ENCODE measurements at places on chromosomes 2 and 18.

- no peak for DNase-seq
Measured at GRCh38 chr2:236632295-236633218, 62.9 kb downstream of the ACKR3 start.

DNA sequence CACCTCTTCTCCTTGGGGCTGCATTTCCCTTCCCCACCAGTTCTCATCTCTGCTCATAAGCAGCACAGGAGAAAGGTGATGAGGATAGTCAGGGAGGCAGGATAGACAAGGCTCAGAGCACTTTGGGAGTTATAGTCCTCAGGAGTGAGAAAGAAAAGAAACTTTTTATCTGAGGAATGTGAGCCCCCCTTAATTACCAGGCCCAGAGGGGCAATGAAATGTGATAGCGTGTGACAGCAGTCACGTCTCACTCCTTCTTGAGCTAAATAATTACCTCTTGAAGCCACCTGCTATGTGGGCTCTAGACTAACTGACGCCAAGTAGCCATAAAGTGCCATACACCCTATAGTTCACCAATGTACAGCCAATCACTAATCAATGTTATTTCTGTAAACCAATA is 105.8 kb downstream of the SPP2 start:
- no peak for DNase-seq

DNA sequence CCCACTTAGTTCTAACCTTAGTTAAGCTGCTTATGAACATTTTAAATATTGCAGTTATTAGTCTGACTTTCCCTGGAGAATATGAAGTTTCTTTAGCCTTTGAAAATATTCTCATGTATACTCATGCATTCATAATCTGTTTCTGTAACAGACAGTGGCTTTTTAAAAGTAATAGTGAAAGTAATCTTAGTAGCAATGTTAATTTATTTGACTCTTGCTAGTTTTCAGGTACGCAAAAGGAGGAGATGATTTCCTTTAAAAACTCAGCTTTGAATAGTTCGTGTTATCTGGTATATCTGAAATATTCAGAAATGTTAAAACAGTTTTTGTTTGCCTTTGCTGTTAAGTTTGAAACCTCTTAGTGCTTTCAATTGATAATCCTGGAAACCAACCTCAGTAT is 3.8 kb downstream of the ANKRD12 start:
- DNase-seq: no peak

DNA sequence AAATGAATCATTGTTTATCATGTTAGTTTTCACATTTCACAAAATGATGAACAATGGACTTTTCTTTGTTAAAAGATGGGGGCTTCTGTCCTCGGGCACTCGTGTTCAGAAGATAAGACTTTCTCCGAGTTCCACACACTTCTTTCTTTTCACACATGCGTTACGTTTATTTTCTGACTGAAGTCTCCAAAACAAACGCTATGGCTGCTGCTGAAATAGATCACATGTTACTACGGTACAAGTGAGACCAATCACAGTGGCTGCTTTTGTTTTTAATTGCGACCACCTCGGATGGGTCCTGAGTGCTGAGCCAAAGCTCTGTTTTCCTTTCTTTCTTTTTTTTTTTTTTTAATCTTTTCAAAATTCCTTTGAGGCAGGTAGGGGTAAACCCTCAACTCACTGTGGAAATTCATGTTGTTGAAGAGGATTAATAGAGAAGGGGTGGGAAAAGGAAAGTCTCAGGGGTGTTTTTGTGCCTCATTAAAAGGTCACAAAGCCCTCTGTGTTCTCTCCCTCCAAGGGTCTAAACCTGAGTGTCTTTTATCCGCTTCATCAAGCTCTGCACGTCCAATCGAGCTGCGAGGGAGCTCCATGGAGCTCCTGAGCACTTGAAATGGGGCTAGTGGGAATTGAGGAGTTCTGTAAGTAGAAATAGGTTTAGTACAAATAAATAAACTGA is 48.2 kb downstream of the ARL4C start:
- DNase-seq: no peak

GRCh38 chr2:72077702-72078169 is 69.9 kb downstream of the CYP26B1 start:
- DNase-seq: no peak

DNA sequence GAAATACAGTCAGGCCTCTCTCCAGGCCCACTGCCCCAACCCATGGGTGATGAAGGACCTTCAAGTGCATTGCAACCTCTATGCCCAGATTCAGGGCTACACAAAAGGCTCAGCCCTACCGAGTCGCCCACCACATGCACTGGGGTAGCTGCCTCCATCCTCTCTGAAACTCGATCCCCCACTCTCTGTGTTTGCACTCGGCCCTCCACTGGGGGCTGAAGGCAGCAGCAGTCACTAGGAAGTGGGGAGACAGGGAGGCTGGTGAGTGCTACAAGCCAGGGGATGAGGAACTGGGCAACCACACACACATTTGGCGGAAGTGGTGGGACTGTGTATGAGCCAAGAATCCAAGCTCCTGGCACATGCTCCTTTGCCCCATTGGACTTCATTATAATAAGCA is 94.6 kb downstream of the CERS6 start:
- no peak for DNase-seq

DNA sequence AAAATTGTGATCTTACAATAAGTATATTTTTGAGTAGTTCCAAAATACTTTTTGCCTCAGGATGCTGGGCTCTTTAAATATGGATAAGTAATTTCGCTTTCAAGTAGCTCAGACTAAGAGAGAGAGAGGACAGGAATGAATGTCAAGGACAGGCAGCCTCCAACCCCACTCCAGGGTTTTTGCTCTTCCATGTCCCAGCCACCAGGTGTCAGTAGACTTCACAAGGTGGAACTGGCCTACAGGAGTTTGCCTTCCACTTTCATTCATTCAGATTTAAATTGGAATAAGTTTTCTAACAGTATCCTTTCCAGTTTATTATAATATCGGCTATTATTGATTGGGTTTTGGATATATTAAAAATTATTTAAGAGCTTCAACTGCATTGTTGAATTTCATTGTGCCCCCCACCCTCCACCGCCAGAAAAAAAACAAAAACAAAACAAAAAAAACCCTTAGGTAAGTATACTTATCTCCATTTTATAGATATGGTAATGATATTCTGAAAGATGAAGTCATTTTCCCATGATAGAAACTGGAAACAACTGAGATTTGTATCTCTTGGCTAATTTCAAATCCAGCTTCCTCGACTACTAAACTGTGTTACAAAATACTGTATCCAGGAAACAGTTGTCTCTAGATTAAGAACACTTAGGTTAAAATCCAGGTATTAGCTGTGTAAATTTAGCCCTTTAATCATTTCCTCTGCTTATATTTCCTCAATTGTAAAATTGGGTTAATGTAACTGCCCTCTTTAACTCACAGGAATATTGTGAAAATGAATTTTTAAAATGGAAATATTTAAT is 793.1 kb downstream of the ERBB4 start:
- peak; percentile 47 for DNase-seq

DNA sequence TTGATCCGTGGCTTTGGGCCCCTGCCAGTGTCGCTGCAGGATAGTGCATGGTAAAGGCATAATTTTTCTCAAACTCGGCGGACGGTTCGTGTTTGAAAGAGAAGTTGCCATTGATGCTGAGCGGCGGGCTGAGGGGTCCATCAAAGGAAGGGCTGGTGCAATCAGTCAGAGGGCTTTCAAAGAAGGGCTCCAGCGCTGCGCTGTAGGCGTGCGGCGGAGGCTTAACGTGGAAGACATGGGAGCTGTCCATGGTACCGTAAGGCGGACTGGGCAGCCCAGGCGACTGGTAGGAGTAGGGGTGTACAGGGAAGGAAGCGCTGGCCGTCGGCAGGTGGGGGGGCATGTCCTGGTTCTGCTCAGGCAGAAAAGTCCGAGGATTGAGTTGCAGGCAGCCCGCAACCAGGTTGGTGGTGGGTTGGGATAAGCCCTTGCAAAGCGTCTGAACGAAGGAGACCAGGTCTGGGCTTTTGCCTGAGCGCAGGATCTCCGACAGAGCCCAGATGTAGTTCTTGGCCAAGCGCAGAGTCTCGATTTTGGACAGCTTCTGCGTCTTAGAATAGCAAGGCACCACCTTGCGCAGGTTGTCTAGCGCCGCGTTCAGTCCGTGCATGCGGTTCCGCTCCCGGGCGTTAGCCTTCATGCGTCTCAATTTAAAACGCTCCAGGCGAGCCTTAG is 2.3 kb downstream of the NEUROD1 start:
- DNase-seq: peak; percentile 87

DNA sequence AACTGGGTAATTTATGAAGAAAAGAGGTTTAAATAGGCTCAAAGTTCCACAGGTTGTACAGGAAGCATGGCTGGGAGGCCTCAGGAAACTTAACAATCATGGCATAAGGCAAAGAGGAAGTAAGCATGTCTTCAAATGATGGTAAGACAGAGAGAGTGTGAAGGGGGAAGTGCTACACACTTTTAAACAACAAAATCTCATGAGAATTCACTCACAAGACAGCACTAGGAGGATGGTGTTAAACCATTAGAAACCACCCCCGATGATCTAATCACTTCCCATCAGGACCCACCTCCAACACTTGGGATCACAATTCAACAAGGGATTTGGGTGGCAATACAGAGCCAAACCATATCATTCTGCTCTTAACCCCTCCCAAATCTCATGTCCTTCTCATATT is 34.9 kb downstream of the CFAP210 start:
- no peak for DNase-seq

- no peak for DNase-seq
Measured at GRCh38 chr2:23533338-23533695, 148.3 kb downstream of the KLHL29 start.

GRCh38 chr2:191675807-191676721 is 1.9 kb upstream of the NABP1 start:
- DNase-seq: peak; percentile 85

DNA sequence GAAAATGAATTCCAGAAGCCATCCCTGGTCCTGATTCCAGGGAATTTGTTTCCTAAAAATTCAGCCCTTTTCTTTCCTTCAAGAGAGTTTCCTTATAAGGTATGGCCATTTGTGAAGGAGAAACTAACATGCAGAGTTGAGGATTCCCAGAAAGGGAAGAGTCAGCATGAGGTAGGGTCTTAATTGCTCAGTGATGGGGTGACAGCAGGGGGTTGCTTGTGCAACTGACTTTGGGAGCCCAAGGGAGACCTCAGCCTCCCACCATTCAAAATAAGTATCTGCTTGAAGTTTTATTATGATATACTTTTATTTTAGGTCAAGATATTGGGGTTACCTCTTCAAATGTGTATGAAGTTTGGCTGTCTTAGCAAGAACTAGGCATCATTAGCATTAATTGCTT is 74.9 kb upstream of the CELF4 start:
- no peak for DNase-seq

DNA sequence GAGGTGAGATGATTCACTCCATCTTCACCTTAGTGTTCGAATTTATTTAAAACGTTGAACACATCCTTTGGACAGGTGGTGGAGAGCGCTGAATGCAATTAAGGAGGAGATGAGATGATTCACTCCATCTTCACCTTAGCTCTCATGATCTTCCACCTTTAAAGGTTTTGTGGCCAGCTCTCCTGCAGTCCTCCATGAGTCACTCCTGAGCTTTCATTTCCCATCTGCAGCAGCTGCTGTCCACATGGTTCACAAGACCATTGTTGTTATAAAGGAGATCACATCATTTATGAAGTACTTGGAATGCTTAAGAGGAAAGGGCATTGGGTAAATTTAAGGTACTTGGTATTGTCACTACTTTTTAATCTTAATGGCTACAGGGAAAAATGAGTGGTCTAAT is 298.5 kb downstream of the PAX3 start:
- no peak for DNase-seq

GRCh38 chr2:148702475-148702874 is 57.9 kb downstream of the EPC2 start:
- DNase-seq: no peak

DNA sequence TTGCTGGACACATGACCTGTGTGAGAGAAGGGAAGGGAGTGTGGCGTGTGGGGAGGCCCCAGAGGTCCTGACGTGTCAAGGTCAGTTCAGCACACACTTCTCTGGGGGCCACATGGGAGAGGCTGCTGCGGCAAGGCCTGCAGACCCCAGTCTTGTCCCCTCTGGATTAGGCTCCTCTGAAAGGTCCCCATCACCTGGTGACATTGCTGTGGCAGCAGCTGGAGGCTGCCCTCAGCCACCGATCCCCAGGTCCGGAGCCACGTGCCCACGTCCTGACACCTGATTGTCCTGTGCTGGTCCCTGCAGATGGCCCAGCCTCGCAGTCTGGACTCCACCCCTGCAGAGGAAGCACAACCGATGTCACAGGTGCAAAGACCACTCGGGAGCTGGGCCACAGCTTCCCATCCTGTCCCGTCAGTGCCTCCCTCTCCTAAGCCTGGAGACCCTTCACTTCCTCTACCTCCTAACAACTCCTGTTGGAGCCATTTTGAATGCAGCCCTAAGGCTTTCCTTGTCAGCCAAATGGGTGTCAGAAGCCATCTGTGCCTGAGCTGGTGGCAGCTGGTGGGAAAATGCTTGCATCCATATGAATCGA is 12.7 kb downstream of the TMEM177 start:
- DNase-seq: no peak

DNA sequence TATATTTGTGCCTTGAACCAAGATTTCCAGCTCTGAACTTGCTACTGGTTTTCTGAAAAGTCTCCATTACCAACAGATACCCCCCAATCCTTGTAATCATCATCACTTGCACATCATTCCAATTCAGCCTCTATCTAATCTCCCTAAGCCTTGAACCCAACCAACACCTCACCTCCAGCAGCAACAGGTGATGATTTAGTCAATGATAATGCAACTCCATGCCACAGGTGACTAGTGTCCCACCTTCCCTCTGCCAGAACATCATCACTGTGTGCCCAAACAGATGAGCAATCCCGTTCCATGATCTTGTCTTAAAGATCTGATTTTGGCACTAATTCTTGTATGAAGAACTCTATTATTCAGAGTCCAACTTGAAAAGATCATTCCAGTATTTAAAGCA is 67.5 kb downstream of the TIMM21 start:
- no peak for DNase-seq

GRCh38 chr2:60551240-60552077 is 2.0 kb downstream of the BCL11A start:
- no peak for DNase-seq

GRCh38 chr2:201977651-201978050 is 56.0 kb upstream of the FZD7 start:
- DNase-seq: no peak

DNA sequence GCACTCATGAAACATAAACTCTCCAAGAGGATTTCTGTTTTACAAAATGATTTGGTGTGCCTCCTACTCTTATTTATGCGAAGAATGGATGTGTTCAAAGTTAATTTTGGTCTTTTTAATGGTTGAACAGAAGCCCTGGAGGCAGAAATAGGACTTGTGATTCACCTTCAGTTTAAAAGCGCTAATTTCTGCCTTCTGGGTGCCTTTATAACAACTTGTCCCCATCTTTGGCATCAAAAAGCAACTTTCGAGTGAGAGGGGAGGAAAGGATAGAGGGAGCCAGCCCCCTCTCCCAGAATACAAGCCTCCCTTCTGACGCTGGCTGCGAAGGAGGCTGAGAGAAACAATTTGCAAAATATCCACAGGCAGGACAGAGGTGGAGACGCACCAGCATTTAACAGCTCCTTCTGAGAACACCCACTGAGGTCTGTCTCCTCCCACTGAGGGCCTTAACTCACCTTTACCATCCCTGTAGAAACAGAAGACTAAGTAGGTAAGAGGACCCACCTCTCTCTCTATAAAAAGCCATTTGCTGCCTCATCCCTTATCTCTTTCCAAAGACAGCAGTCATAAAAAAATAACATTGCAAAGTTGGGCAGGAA is 24.3 kb upstream of the BCL11A start:
- DNase-seq: no peak

GRCh38 chr18:39460136-39460535 is 1894.5 kb upstream of the CELF4 start:
- no peak for DNase-seq

- no peak for DNase-seq
Measured at GRCh38 chr18:985212-985661, 80.6 kb downstream of the ADCYAP1 start.

All from activated CD8-positive, alpha-beta T cell treated with anti-CD3 and anti-CD28 coated beads, Interleukin-2, amount 10 ng/mL, durations not matched to agents 7 days and 5 days (primary cell).